Uterus (tissue), 4 donors: ENCODE measurements at places on chromosomes 4 and X. TPM values are rescaled to one million over a fixed set of nuclear protein-coding genes. Genes with fewer than 3 reads are reported as not detected.

DNA sequence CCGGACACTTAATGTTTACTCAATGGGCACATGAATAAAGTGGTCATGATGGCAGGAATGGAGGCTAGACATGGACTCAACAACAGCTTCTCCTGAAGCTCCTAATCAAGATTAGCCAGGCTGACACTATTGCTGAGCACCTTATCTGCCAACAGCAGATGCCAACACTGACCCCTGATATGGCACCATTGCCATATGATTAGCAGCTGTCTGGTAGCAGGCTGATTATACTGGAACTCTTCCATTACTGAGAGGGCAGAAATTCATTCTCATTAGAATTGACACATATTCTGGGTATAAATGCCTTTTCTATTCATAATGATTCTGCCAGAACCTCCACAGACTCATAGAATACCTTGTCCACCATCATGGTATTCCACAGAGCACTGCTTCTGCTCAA lies 18.4 kb upstream of the AFF1 start:
- no peak for DNase-seq
- H3K27me3 ChIP-seq, result no peaks in the 10 kb centered on the region
- no peaks in the 10 kb centered on the region for H3K36me3 ChIP-seq
- H3K4me3 ChIP-seq, result no peak overlapping the region

- no peaks in the 10 kb centered on the region for H3K36me3 ChIP-seq
- H3K4me3 ChIP-seq, result no peak overlapping the region
- DNase-seq, result no peak
- no peaks in the 10 kb centered on the region for H3K4me1 ChIP-seq
- no peak overlapping the region for H3K27ac ChIP-seq
These were observed 194.0 kb upstream of the BOD1L1 start for GRCh38 chr4:13821522-13821921.

- no peaks in the 10 kb centered on the region for H3K4me1 ChIP-seq
- no peak overlapping the region for H3K27ac ChIP-seq
- no peaks in the 10 kb centered on the region for H3K36me3 ChIP-seq
These were observed 84.5 kb upstream of the UXT start for GRCh38 chrX:47743504-47743903.

DNA sequence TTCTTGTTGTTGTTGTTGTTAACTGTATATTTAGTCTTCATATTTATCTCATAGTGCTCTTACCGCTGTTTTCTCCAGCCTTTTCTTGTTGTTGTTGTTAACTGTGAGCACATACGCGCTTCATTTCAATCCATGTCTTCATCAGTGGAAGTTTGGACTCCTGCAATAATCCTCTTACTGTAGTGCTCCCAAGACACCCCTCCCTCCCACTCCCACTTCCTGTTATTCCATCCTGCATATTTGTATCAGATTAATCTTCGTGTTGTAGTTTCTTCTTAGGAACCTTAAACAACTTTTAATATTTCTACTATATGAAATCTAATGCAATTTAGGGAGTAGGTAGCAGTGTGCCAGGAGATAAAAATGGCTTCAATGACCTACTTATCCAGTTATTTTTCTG lies 674.8 kb downstream of the RAPGEF2 start:
- DNase-seq, result no peak
- H3K27me3 ChIP-seq, result no peaks in the 10 kb centered on the region
- H3K4me1 ChIP-seq, result no peaks in the 10 kb centered on the region
- H3K27ac ChIP-seq, result no peak overlapping the region

DNA sequence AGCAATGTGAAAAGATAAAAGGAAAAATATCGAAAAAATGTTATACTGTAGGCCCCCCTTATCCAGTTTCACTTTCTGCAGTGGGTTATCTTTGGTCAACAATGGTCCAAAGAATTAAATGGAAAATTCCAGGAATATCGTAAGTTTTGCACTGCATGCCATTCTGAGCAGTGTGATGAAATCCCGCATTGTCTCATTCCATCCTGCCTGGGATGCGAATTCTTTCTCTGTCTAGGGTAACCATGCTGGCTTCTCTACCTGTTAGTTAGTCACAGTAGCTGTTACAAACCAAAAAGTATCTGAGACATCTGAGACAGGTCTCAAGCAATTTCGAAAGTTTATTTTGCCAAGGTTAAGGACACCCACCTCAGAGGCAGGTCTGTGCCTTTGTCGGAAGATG lies 170.3 kb downstream of the COX18 start:
- peaks cover 9% of the 10 kb centered on the region for H3K4me1 ChIP-seq
- H3K27me3 ChIP-seq, result no peaks in the 10 kb centered on the region
- H3K27ac ChIP-seq, result no peak overlapping the region
- no peak overlapping the region for H3K4me3 ChIP-seq
- no peak for DNase-seq

Gene ZNF280C
- total RNA-seq, result 1.8 TPM

GRCh38 chrX:107677909-107678308 lies 49.6 kb downstream of the PRPS1 start:
- H3K36me3 ChIP-seq, result no peaks in the 10 kb centered on the region
- H3K4me1 ChIP-seq, result no peaks in the 10 kb centered on the region
- H3K27ac ChIP-seq, result peak overlapping the region; percentile 94
- no peaks in the 10 kb centered on the region for H3K27me3 ChIP-seq
- no peak for DNase-seq
- H3K4me3 ChIP-seq, result no peak overlapping the region

DNA sequence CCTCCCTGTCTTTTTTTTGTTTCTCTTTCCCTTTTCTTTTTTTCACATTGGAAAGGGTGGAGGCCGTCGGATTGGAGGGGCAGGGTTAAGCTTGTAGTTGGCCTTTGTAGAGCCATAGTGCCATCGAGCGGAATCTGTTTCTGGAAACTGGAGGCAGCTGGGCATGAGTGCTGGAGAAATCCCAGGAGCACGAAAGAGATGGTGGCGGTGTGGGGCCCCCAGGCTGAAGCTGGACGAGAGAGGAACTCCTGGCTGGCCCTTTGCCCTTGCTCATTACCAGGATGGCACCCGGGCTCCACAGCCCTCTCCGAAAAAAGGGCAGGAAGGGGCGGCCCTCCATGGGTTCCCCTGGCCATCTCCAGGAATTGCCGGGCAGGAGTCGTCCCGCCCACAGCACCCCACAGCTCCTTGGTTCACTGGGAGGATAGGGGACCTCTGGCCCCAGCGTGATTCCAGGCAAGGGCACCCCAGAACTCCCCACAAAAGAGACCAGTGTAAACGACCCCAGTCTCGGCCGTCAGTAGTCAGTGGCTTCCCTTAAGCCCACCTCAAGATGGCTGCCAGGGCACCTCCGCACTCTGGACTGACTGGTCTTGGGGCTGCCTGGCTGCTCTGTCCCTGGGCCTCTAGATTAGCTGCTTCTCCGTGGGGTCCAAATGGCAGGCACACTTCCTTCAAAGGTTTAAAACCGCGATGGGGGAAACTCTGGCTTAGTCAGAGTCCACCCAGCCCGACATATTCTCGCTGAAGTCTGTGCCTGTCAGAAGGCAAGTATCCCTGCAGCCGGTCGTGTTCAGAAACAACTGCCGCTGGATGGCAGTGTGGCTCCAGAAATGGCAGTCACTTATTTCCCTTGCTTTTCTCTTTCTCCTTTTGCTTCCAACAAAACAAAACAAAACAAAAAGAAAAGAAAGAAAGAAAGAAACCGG lies 74.1 kb downstream of the NBDY start:
- H3K36me3 ChIP-seq, result no peaks in the 10 kb centered on the region
- peaks cover 4% of the 10 kb centered on the region for H3K4me1 ChIP-seq
- DNase-seq, result peak; percentile 87
- H3K27me3 ChIP-seq, result no peaks in the 10 kb centered on the region
- peak overlapping the region; percentile 51 for H3K27ac ChIP-seq

- H3K27me3 ChIP-seq, result no peaks in the 10 kb centered on the region
- no peaks in the 10 kb centered on the region for H3K4me1 ChIP-seq
- no peak overlapping the region for H3K4me3 ChIP-seq
- H3K36me3 ChIP-seq, result no peaks in the 10 kb centered on the region
- DNase-seq, result no peak
These were observed 98.7 kb downstream of the MAB21L2 start for GRCh38 chr4:150680651-150681050.

Gene C4orf51
- total RNA-seq, result not detected

DNA sequence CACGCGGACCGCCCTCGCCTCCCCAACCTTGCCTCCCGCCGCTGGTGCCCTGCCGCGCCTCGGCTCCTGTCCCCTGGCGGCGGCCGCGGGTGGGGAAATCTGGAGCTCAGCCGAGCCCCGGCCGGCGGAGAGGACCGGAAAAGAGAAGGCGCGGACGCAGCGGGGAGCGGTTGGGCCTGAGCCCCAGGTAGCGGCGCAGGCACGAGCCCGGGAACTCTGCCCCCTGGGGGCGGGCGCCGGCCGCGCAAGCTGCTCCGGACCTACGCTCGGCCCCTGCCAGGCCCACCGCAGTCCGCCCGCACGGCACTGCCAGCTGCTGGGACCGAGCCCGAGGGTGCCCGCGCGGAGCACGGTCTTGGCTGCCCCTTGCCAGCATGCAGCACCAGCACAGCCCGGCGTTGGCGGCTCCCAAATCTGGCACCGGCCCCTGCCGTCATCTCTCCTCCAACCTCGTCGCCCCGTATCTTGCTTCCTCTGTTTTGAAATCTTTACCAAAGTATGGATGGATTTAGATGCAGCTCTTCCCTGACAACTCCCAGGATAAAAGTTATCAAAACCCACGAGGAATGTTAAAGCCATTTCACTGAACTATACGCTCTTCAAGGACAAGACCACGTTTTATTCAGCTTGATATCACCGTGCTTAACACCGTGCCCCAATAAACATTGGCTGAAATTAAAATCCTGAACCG lies at the start of gene PRSS12:
PRSS12 (minus strand) TSS at position 161 of the 691 bp plus-strand sequence. CDS start 283 bp downstream, outside the sequence.
- H3K4me1 ChIP-seq, result peaks cover 9% of the 10 kb centered on the region
- no peak within 1 kb of the TSS for H3K4me3 ChIP-seq
- H3K36me3 ChIP-seq, result no peaks in the 10 kb centered on the region
- H3K27me3 ChIP-seq, result peaks cover 6% of the 10 kb centered on the region
- no peak within 1 kb of the TSS for H3K27ac ChIP-seq

GRCh38 chr4:177879851-177880250 lies 437.6 kb upstream of the AGA start:
- H3K27me3 ChIP-seq, result no peaks in the 10 kb centered on the region
- no peaks in the 10 kb centered on the region for H3K4me1 ChIP-seq
- no peak overlapping the region for H3K4me3 ChIP-seq
- no peak overlapping the region for H3K27ac ChIP-seq
- DNase-seq, result no peak

- H3K4me3 ChIP-seq, result no peak overlapping the region
- DNase-seq, result no peak
- no peaks in the 10 kb centered on the region for H3K27me3 ChIP-seq
- H3K27ac ChIP-seq, result no peak overlapping the region
- no peaks in the 10 kb centered on the region for H3K36me3 ChIP-seq
- no peaks in the 10 kb centered on the region for H3K4me1 ChIP-seq
These were observed 3.5 kb downstream of the EPGN start for GRCh38 chr4:74311696-74312313.

DNA sequence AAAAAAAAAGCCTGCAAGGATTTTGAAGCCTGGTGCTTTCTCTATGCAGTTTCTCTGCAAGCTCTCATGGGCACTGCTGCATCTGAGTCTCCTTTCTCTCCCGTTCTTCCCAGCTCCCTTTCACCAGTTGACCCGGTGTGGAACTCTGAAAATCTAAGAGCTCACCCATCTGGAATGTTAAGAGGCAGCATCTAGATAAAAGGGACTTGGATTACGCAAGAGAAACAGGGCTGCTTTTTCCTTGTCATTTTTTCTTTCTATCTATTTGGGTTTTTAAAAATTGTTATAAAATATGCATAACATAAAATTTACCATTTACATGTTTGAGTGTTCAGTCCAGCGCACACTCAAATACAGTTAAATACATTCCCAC lies 95.2 kb upstream of the RPS6KA3 start:
- no peak overlapping the region for H3K4me3 ChIP-seq
- H3K27me3 ChIP-seq, result no peaks in the 10 kb centered on the region
- no peak overlapping the region for H3K27ac ChIP-seq
- no peaks in the 10 kb centered on the region for H3K36me3 ChIP-seq

Gene HPF1
- total RNA-seq, result 169 TPM

GRCh38 chrX:1108501-1109445 lies 103.7 kb downstream of the CRLF2 start:
- no peaks in the 10 kb centered on the region for H3K4me1 ChIP-seq
- no peaks in the 10 kb centered on the region for H3K27me3 ChIP-seq
- no peak for DNase-seq
- no peak overlapping the region for H3K4me3 ChIP-seq
- no peak overlapping the region for H3K27ac ChIP-seq

DNA sequence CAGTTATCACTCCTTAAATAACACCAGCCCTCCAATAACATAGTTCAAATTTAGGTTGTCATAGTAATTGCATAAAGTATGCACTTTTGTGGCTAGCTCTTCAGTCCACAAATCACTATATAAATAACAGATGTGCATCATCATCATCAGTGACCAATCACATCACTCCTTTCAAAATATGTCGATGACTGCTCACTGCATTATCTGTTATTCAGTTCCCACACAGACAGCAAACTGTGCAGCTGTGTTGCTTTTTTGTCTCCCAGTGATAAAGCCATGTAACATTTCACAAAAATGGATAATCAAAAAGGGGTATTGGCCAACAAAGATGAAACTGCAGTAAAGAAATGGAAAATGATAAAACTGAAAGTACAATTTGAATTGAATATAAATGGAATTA lies 205.4 kb downstream of the DCLK2 start:
- H3K27me3 ChIP-seq, result no peaks in the 10 kb centered on the region
- H3K36me3 ChIP-seq, result no peaks in the 10 kb centered on the region
- H3K4me1 ChIP-seq, result no peaks in the 10 kb centered on the region
- H3K4me3 ChIP-seq, result no peak overlapping the region

GRCh38 chr4:56139241-56139827 lies 190.6 kb downstream of the CEP135 start:
- H3K4me3 ChIP-seq, result no peak overlapping the region
- H3K27ac ChIP-seq, result no peak overlapping the region
- H3K36me3 ChIP-seq, result no peaks in the 10 kb centered on the region
- no peak for DNase-seq
- H3K4me1 ChIP-seq, result no peaks in the 10 kb centered on the region
- H3K27me3 ChIP-seq, result no peaks in the 10 kb centered on the region

- no peaks in the 10 kb centered on the region for H3K4me1 ChIP-seq
- no peaks in the 10 kb centered on the region for H3K36me3 ChIP-seq
- H3K27ac ChIP-seq, result no peak overlapping the region
- no peak for DNase-seq
These were observed 61.2 kb downstream of the POU4F2 start for GRCh38 chr4:146699910-146700309.

Gene PIR
- 16.1 TPM for total RNA-seq

Gene SMPX
- total RNA-seq, result 1.2 TPM
